ENCODE measurements at places on chromosomes 1 and 21. TPM values are rescaled to one million over a fixed set of nuclear protein-coding genes. Genes with fewer than 3 reads are reported as not detected.

Gene KCNJ9
- 0.05 TPM for total RNA-seq

DNA sequence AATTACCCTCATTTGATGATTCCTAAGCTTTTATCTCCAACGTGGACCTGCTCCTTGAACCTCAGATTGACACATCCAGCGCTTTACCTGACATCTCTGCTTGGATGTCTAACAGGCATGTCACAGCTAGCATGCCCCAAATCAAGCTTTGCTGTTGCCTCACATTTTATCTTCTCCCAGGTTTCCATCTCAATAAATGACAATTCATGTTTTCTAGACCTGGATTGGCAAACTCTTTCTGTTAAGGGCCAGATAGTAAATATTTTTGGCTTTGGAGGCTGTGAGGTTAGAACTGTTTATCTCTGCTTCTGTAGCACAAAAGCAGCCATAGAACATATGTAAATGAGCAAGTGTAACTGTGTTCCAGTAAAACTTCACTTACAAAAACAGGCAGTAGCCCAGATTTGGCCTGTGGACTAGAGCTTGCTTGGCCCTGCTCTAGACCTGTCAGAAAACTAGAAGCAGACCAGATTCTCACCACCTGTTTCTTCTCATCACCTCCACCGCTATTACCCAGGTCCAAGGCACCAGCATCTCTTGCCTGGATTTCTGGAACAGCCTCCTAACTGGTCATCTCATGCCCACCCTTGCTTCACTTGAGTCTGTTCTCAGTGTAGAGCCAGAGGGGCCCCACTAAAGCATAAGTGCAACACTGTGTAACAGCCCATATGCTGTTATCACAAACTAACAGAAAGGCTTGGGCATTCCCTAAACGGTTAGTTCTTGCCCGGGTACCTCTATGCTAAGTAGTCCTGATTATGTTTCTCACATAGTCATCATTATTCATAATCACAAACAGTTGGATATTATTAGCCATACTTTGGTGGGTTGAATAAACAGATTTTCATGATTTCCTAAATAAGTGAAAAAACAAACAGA is 42.3 kb downstream of the UBE4B start:
- no peak for DNase-seq

DNA sequence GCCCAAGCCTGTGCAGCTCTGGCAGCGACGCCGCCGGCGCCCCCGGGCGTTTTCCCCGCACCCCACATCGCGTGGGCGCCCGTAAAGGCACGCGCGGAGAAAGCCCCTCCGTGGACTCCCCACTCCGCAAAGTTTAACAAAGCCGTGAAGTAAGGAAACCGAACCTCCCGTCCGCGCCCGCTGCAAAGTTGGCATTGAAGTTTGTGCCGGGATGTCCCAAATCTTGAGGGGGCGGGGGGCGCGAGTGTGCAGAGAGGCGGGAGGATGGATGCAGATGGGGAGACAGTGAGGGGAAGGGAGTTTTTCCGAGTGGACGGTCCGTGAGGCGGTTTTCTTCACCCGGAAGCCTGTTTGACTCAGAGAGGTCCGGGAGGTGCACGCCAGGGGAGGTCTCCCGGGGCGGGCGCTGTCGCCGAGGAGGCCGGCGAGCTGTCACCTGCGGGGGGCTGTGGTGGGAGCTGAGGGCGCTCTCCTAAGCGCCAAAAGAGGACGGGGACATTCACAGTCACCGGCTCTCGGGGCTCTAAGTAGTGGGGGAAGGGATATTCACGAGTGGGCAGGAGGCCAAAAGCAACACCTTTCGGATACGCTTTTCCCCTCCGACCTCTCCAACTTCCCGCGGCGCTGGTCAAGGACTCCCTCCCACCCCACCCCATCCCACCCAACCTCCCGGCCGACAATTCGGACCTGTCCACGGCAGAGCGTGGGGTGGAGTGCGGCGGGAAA is 1.3 kb downstream of the WLS start:
- no peak for DNase-seq

Gene ITGB2
- 134 TPM for total RNA-seq

- no peak for DNase-seq
Measured at GRCh38 chr1:196438329-196438728, 169.9 kb downstream of the KCNT2 start.

GRCh38 chr21:25371841-25372425 is 235.3 kb downstream of the MRPL39 start:
- no peak for DNase-seq

DNA sequence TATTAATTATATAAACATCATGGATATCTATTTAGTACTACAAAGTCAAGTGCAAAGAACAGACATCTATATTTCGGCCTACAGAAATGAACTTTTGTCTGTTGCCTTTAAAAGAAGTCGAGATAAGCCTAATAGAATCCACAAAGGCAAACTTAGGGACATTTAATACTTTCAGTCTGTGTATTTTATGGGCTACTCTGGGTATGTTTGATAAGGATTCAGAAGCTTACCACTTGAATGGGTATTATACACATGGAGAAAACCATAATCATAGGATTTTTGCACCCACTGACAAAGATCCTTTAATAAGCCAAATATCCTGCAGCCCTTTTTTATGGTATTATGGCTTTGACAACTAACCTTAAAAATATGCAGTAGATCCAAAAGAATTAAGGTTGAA is 224.8 kb downstream of the LMO4 start:
- no peak for DNase-seq

DNA sequence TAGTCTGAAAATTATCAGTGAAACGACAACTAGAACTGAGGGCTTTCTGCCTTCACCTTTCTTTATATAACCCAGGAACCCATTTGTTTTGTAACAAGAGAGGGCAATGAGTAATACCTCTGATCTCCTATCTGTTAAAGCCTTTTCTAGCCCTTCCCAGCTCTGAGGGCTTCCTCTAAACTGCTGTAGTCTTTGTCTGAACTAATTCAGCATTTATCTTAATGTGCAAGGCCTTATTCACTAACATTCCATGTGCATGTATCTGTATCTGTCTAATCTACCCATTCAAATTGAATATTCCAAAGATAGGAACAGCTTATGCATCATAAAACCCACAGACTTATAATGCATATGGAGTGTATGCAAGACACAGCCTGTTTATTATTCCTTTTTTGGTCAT is 167.1 kb downstream of the LYPLAL1 start:
- no peak for DNase-seq

- no peak for DNase-seq
Measured at GRCh38 chr1:46084553-46085451, 47.6 kb downstream of the PIK3R3 start.

Gene KRTAP11-1
- 0.09 TPM for total RNA-seq

Gene SLC1A7
- total RNA-seq: under 0.01 TPM

DNA sequence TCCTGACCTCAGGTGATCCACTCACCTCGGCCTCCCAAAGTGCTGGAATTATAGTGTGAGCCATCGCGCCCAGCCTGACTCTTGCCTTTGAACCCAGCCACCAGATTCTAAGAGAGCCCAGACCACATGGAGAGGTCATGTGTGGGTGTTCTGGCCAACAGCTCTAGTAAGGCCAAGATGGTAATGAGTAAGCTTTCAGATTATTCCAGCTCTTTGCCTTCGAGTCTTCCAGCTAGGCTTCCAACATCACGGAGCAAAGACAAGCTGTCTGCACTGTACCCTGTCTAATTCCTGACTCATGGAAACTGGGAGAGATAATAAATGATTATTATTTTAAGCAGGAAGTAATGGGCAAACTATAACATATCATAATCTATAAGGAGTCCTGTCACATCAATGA is 14.8 kb upstream of the ZFP69B start:
- DNase-seq: no peak

- DNase-seq: no peak
Measured at GRCh38 chr1:100198596-100198995, 20.5 kb upstream of the LRRC39 start.

Gene SERBP1
- total RNA-seq: 246 TPM

- DNase-seq: no peak
Measured at GRCh38 chr1:95013950-95014574, 58.7 kb downstream of the ALG14 start.

DNA sequence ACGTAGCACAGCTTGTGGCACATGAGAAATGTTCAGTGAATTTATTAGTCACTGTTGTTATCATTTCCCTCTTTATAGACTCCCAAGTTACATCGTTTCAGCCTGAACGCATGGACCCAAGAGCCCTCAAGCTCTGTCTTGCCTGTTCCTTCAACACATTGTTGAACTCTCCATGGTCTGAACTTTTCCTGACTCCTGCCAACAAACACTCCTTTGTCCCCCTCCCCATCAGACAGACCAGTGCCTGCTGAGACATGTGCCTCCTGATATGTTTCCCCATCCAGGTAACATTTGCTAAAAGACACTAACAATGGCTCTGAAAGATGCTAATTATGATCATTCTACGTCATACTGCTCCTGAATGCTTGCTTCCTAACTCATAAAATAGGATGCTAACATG is 108.7 kb upstream of the NFIA start:
- no peak for DNase-seq

GRCh38 chr1:18485227-18485626 is 4.5 kb downstream of the KLHDC7A start:
- no peak for DNase-seq

DNA sequence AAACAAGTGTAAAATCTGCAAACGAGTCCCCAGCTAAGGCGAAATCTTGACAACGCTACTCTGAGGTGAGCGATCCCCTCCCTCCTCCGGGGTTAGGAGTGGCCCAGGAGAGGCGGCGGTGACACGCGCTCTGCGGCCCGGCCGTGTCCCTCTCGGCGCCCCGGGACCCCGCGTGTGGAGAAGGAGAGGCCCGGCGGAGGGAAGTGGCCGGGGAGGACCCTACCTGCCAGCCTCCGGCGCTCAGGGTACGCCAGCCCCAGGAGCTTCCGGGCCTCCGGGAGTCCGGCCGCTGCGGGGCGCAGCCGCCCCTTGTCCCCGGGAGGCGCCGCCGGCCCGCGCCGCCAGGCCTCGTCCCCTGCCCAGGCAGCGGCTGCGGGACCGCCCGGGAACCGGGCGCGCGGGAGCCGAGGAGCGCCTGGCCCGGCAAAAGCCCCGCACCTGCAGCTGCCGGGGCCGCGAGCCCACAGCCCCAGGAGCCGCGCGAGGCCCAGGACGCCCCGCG is 543 bp downstream of the ABCB10 start:
- peak; percentile 14 for DNase-seq

Gene KCNJ6
- total RNA-seq: under 0.01 TPM

- peak; percentile 8 for DNase-seq
Measured at GRCh38 chr1:7454895-7455784, 316.0 kb upstream of the VAMP3 start.

DNA sequence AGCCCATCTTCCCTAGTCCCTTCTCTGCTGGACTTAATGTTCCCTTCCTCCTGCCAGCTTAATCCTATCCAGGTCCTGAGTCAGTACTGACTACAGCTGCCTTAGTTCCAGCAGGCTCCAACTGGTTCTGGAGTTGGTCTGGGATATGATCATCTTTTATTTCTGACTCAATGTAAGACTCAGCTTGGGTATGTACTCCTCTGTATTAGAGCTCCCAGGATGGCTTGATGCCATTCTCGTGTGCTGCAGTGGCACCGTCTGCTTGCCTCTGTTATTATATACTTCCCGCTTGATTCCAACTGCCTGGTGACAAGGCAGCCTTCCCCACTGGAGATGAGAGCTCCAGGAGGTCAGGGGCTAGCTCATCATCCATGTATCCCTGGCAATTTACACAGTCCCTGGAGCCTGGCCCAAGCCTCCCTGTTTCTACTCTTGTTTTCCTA is 164.4 kb upstream of the DPT start:
- no peak for DNase-seq

DNA sequence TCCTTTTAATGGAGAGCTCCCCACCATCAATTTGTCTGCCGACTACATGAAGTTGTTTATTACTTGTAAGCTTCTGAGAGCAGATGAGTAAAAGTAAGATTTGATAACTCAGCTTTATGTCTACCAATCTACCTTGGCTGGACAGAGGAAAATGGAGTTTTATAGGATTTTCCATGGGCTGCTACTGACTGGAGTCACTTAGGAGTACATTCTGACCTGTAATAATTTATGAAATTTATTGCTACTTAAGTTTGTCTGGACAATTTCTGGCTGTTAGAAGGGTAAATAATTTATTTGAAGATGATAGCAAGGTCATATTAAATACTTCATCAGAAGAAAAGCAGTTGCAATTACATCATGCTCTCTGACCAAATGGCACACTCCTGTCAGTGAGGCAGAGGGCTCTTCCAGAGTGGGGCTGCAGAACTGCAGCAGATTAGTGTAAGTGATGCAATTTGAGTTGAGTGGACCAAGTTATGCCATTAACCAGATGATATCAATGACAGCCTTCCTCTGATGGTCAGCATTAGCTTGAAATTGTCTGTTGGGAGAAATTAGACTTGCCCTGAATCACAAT is 736.7 kb upstream of the PTBP2 start:
- DNase-seq: no peak

GRCh38 chr1:203085528-203086406 is at the start of gene MYOG:
TSS of gene MYOG (minus strand) at chr1:203086012. CDS start at chr1:203085961, 51 bp downstream.
- no peak for DNase-seq

DNA sequence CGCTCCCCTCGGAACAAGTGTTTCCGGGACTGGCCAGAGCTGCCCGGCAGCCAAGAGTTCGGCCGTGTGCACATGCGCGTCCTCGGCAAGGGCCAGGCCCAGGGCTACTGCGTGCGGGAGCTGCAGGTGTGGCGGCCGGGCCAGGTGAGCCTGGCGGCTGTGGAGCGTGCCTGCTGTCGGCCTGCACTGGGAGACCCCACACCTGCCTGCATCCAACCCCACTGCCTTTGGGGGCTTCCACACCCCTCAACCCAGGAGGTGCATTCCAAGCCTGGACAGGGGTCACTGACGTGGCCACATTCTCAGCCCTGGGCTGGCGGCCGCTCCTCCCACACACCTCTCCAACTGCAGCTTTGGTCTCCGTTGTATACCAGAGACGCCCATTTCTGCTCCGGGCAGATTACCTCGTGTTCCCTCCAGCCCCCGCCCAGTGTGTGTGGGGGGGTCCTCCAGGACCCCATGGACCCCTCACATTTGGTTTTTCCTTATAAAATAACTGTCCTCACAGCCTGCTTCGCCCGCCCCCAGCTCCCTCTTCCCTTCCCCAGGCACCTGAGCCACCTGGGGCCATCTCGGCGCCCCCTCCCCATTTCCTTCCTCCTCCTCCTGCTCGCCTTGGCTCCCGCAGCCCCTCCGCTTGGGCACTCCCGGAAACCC is 6.1 kb downstream of the RNF223 start:
- no peak for DNase-seq

Gene MYBPHL
- 0.09 TPM for total RNA-seq

DNA sequence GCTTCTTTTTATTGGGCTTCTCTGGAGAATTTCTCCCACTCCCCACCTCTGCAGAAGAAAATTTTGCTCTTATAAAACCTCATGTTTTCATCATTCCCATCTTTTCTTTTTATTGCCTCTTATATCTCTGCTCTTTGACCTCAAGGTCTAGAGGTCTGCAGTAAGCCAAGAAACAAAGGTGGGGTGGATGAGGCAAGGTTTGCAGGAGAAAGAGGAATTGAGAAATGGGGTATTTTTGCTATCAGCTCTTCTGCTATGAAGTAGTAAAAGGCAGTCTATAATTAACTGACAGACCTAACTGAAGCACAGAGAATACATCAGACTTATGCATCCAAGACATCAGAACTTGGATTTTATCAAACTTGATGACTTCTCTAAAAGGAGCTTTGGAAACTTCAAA is 22.9 kb downstream of the SYT11 start:
- DNase-seq: no peak

- DNase-seq: no peak
Measured at GRCh38 chr1:219339466-219339865, 165.8 kb downstream of the LYPLAL1 start.

GRCh38 chr1:24899581-24900485 is 30.2 kb downstream of the RUNX3 start:
- DNase-seq: no peak

Gene DNAJB4
- total RNA-seq: 17.8 TPM
